ENCODE measurements at places on chromosomes 13 and 19. TPM values are rescaled to one million over a fixed set of nuclear protein-coding genes. Genes with fewer than 3 reads are reported as not detected.
A peak's percentile ranks its signal among the peaks of the same experiment; 100 is the strongest.

Gene CGB5
- total RNA-seq, result not detected

Gene REEP6
- total RNA-seq, result 1.6 TPM

DNA sequence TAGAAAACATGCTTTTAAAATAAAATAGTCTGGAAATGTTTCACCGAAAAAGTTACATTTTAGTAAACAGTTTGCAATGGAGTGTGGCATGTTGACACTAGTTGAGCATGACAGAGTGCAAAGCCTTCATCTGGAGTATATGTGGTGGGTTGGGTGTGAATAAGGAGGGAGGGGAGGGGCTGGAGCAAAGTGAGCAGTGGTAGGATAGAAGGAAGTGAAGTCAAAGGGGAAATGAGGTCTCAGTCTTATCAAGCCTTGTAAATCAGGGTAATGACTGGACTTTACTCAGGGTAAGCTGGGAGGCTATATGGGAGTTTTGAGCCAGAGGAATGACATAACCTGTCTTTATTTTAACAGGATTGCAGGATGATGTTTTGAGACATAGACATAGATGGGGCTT lies 222.8 kb downstream of the PCDH20 start:
- no peak overlapping the region for H3K27ac ChIP-seq
- no peak overlapping the region for H3K4me3 ChIP-seq
- DNase-seq, result no peak
- no peaks in the 10 kb centered on the region for H3K4me1 ChIP-seq
- no peaks in the 10 kb centered on the region for H3K36me3 ChIP-seq
- H3K27me3 ChIP-seq, result no peaks in the 10 kb centered on the region

DNA sequence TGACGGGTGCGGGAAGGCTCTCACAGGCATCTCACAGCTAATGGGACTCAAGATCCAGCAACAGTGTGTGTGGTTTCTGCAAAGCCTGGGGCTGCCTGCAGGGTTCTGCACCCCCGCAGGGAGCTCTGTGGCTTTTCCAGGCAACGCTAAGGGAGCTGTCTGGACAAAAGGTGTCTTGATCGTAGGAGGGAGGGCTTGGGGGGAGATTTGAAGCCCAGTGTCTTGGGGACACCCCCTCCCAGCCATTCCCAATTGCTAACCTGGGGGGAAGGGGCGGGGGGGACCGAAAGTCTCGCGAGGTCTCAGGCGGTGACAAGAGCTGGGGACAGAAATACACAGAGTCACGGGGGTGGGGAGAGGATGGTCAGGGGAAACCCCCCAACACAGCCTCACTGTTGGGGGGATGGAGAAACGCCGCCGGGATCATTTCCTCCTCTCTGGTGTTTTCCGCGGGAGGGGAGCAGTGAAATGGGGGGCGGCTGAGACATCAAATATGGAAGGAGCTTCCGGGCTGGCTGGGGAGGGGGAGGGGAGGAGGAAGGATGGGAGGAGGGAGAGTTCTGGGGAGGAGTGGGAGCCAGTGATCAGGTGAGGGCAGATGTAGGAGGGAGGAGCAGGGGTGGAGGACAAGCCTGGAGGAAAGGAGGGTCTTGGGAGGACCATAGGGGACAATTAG lies 13.3 kb downstream of the KCNC3 start:
- no peak overlapping the region for H3K4me3 ChIP-seq
- H3K4me1 ChIP-seq, result no peaks in the 10 kb centered on the region
- no peaks in the 10 kb centered on the region for H3K27me3 ChIP-seq
- H3K36me3 ChIP-seq, result no peaks in the 10 kb centered on the region

GRCh38 chr19:55632463-55632834 lies 8.1 kb upstream of the ZNF784 start:
- no peaks in the 10 kb centered on the region for H3K27me3 ChIP-seq
- no peaks in the 10 kb centered on the region for H3K36me3 ChIP-seq
- H3K27ac ChIP-seq, result no peak overlapping the region
- H3K4me3 ChIP-seq, result no peak overlapping the region
- DNase-seq, result no peak

GRCh38 chr13:46168341-46168740 lies 13.6 kb downstream of the LCP1 start:
- H3K27me3 ChIP-seq, result peaks cover 2% of the 10 kb centered on the region
- H3K36me3 ChIP-seq, result no peaks in the 10 kb centered on the region
- H3K4me1 ChIP-seq, result no peaks in the 10 kb centered on the region
- H3K27ac ChIP-seq, result no peak overlapping the region

Gene MIA
- 1.7 TPM for total RNA-seq

GRCh38 chr13:42786715-42787114 lies 5.3 kb downstream of the FAM216B start:
- H3K27ac ChIP-seq, result no peak overlapping the region
- no peak for DNase-seq
- no peaks in the 10 kb centered on the region for H3K27me3 ChIP-seq
- no peaks in the 10 kb centered on the region for H3K36me3 ChIP-seq
- no peak overlapping the region for H3K4me3 ChIP-seq

Gene SLITRK5
- total RNA-seq, result 0.32 TPM

DNA sequence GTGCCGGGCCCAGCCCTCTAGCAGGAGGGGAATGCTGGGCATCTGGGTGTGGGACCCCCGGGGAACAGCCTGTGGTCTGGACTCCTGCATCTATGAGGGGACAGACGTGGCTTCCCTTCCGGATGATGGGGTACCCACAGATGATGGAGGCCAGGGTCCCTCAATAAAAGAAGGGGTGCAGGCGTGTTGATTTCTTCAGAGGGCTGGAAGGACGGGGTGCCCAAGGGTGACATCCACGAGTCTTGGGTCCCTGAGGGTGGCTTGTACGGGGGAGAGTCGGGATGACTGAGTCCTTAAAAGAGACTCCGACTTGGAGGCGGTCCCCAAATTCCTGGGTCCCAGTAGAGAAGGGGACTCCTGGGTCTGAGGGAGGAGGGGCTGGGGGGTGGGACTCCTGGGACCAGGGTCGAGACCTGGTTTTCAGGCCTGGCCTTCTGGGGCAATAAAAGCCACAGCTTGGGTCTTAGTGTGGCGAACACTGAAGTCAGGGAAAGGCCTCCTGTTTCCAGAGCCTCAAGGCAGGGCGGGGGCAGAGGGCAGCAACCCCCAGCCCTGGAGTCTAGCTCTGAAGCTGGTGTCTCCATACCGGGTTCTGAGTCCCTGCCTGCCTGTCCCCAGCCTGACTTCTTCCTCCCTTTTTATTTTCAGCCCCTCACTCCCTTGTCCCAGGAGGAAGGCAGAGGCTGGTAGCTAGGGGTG lies 459 bp upstream of the GRIN2D start:
- no peaks in the 10 kb centered on the region for H3K4me1 ChIP-seq
- DNase-seq, result no peak
- H3K27me3 ChIP-seq, result no peaks in the 10 kb centered on the region
- H3K4me3 ChIP-seq, result no peak overlapping the region
- H3K27ac ChIP-seq, result no peak overlapping the region
- H3K36me3 ChIP-seq, result no peaks in the 10 kb centered on the region

GRCh38 chr13:52600666-52601065 lies 41.6 kb upstream of the HNRNPA1L2 start:
- H3K27me3 ChIP-seq, result no peaks in the 10 kb centered on the region
- no peak for DNase-seq
- no peak overlapping the region for H3K27ac ChIP-seq
- H3K4me1 ChIP-seq, result no peaks in the 10 kb centered on the region

Gene ZNF222
- 4.1 TPM for total RNA-seq

GRCh38 chr19:19410553-19411550 lies 5.4 kb downstream of the GATAD2A start:
- H3K4me1 ChIP-seq, result no peaks in the 10 kb centered on the region
- no peak for DNase-seq
- no peaks in the 10 kb centered on the region for H3K27me3 ChIP-seq
- no peaks in the 10 kb centered on the region for H3K36me3 ChIP-seq
- no peak overlapping the region for H3K4me3 ChIP-seq

DNA sequence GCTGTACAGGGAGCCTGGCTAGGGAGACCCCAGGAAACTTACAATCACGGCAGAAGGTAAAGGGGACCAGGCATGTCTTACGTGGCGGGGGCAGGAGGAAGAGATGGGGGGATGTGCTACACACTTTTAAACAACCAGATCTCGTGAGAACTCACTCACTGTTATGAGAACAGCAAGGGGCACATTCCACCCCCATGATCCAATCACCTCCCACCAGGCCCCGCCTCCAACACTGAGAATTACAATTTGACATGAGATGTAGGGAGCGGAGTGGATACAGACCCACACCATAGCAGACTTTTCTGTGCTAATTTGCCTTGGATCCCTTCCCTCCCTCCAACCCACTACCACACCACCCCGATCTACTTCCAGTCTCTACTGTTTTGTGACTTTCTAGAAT lies 106.7 kb upstream of the PEG3 start:
- H3K36me3 ChIP-seq, result no peaks in the 10 kb centered on the region
- H3K4me3 ChIP-seq, result no peak overlapping the region
- H3K27me3 ChIP-seq, result no peaks in the 10 kb centered on the region
- DNase-seq, result no peak

GRCh38 chr13:108249150-108249549 lies 20.4 kb upstream of the TNFSF13B start:
- no peaks in the 10 kb centered on the region for H3K4me1 ChIP-seq
- no peak overlapping the region for H3K27ac ChIP-seq
- no peaks in the 10 kb centered on the region for H3K27me3 ChIP-seq

Gene MYADM
- total RNA-seq, result 377 TPM

- no peaks in the 10 kb centered on the region for H3K27me3 ChIP-seq
- no peaks in the 10 kb centered on the region for H3K36me3 ChIP-seq
- peak; percentile 82 for DNase-seq
- H3K4me1 ChIP-seq, result no peaks in the 10 kb centered on the region
These were observed 9.4 kb downstream of the BCL3 start for GRCh38 chr19:44757735-44758505.

- H3K27ac ChIP-seq, result no peak overlapping the region
- H3K4me3 ChIP-seq, result no peak overlapping the region
- H3K4me1 ChIP-seq, result no peaks in the 10 kb centered on the region
- DNase-seq, result no peak
These were observed 102.7 kb upstream of the UQCRFS1 start for GRCh38 chr19:29315556-29316190.

DNA sequence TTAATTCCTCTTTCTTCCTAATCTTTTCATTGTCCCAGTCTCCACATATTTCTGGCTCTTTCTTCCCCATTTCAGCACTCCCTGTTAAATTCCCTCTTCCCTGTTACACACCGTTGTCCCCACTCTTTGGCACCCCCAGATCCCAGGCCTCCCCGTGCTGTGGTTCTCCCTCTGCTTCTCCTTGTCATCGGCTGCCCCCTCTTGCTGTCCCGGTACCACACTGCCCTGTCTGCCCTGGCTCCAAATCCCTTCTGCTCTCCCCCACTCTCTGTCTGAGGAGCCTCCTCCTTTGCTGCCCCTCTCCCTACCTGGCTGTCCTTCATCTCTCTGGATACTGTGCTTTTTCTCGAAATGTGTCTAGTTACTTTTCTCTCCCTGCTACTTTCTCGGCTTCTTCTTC lies 983 bp downstream of the ZNF415 start:
- no peak overlapping the region for H3K27ac ChIP-seq
- peak overlapping the region; percentile 54 for H3K4me3 ChIP-seq
- no peaks in the 10 kb centered on the region for H3K4me1 ChIP-seq

- H3K4me1 ChIP-seq, result peaks cover 4% of the 10 kb centered on the region
- no peak overlapping the region for H3K4me3 ChIP-seq
- no peak for DNase-seq
- no peaks in the 10 kb centered on the region for H3K36me3 ChIP-seq
- no peaks in the 10 kb centered on the region for H3K27me3 ChIP-seq
These were observed 105.7 kb upstream of the RAP2A start for GRCh38 chr13:97328222-97328790.

- H3K27ac ChIP-seq, result no peak overlapping the region
- H3K27me3 ChIP-seq, result no peaks in the 10 kb centered on the region
- no peaks in the 10 kb centered on the region for H3K36me3 ChIP-seq
- DNase-seq, result no peak
- H3K4me1 ChIP-seq, result no peaks in the 10 kb centered on the region
These were observed 598.1 kb downstream of the UQCRFS1 start for GRCh38 chr19:28614634-28615545.

DNA sequence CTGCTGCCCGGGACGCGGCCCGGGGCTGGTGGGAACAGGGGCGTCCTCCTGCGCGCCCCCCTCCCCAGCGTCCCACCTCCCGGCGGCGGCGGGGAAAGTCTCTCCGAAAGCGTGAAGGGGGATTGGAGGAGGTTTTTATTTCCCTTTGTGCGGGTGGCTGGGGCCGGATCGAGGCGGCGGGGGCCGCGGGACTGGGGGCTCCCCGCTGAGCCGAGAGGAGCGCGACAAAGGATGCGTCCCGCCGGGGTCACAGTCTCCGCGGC lies 132 bp downstream of the SHD start:
- no peaks in the 10 kb centered on the region for H3K27me3 ChIP-seq
- no peak overlapping the region for H3K4me3 ChIP-seq
- H3K27ac ChIP-seq, result no peak overlapping the region
- no peaks in the 10 kb centered on the region for H3K36me3 ChIP-seq
- H3K4me1 ChIP-seq, result no peaks in the 10 kb centered on the region
- DNase-seq, result no peak

GRCh38 chr13:30341815-30342570 lies 34.6 kb upstream of the KATNAL1 start:
- H3K27ac ChIP-seq, result peak overlapping the region; percentile 88
- no peaks in the 10 kb centered on the region for H3K27me3 ChIP-seq
- H3K4me3 ChIP-seq, result no peak overlapping the region
- DNase-seq, result peak; percentile 96

Gene NCAN
- not detected for total RNA-seq

- DNase-seq, result no peak
- H3K27ac ChIP-seq, result no peak overlapping the region
- no peaks in the 10 kb centered on the region for H3K27me3 ChIP-seq
- H3K4me1 ChIP-seq, result no peaks in the 10 kb centered on the region
These were observed 2.0 kb downstream of the LMTK3 start for GRCh38 chr19:48509467-48510194.

Gene ZNF208
- 23.2 TPM for total RNA-seq

DNA sequence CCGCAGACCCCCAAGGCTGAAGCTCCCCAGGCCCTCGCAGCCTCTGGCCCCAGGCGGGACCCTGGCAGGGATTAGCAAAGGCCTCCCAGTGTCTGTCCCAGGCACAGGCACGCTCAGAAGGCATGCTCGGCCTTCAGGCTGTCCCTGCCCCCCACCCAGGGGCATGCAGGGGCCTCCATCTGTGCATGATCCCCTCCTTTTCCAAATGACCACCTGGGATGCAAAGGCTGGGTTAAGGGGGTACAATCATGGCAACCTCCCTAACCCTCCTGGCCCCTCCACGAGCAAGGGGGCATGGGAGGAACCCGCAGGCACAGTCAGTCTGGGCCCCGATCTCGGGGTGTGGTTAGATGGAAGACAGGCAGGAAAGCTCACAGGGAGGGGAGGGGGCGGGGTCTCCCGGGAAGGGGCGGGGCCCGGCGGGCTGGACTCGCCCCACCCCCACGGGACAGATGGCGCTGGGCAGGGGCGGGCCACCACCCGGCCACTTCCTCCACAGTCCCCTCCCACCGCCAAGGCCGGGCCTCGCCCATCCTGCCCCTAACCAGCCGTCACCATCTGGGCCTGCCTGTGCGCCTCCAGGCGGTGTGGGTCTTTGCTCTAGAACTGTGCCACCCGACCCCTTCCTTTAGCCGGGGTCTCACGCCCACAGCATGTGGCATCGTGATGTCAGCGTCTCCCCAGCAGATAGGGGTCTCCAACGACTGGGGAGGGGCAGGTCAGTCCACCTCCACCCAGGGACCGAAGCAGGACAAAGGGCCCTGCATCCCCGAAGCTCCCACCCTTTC lies 7.0 kb upstream of the REXO1 start:
- no peak overlapping the region for H3K27ac ChIP-seq
- peak; percentile 95 for DNase-seq
- H3K27me3 ChIP-seq, result no peaks in the 10 kb centered on the region
- H3K4me3 ChIP-seq, result no peak overlapping the region
- no peaks in the 10 kb centered on the region for H3K36me3 ChIP-seq

Measured in aorta (tissue), 5 donors.